ENCODE measurements at places on chromosomes 12 and 14. TPM values are rescaled to one million over a fixed set of nuclear protein-coding genes. Genes with fewer than 3 reads are reported as not detected.

GLIPR1L1 gene
- not detected for total RNA-seq

DHH gene
- total RNA-seq = not detected

PRIMA1 gene
- not detected for total RNA-seq

SMAGP gene
- 5.4 TPM for total RNA-seq
